ENCODE measurements at places on chromosomes 1 and 21.

DNA sequence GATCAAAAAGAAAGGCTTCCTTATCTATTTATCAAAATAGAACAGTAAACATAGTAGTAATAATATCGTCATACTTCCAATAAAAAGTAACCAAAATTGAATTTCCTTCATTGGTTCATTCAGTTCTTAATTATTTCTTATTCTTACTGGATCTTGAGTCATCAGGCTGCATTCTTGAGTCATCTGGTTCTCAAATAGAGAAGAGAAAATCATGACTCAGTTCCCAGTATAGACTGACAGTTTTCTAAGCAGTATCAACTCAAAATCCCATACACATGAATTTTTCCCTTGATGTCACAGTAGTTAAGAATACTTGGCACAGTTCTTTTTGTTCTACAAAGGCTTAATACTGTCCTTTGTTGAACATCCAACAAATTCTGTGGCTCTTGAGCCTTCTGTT is 626.9 kb upstream of the ADGRL4 start:
- DNase-seq = no peak

- no peak for DNase-seq
Measured at GRCh38 chr1:112997781-112998180, 41.8 kb upstream of the SLC16A1 start.

GRCh38 chr21:42593007-42593814 is 60.2 kb upstream of the PDE9A start:
- DNase-seq = peak; percentile 23

DNA sequence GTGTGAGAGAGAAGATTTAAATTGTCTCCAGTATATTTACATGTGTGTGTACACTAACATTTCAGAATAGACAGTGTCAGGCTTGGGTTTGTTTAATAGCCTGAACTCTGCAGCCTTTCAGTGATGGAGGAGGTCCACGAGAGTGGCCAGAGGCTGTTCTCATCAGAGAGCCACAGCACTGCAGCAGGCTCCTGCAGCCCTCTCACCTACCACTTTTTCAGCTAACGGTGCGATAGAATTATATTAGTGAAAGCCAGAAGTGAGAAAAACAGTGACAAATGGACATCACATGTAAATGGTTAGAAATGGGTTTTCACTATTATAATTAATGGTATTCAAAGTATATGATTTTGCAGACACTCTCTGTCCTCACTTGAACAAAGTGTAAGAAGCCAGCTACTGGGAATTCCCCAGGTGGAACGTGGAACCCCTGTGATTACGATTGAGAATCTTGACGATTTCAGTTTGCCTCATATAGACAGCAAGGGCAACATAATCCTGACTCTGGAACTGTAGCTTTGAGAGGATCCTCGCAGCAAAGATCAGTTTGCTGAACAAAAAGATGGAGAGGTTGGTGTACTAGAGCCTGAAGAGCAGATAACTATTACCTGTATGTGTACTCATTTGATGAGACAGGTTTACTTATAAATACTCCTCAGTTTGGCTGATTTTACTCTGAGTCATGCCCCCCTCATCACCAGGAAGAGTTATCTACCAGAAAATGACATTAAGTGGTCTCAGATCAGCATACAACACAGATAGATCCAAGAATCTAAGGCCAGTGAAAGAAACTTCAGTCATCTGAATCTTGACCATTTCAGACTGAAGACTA is 31.4 kb downstream of the IFI16 start:
- no peak for DNase-seq

DNA sequence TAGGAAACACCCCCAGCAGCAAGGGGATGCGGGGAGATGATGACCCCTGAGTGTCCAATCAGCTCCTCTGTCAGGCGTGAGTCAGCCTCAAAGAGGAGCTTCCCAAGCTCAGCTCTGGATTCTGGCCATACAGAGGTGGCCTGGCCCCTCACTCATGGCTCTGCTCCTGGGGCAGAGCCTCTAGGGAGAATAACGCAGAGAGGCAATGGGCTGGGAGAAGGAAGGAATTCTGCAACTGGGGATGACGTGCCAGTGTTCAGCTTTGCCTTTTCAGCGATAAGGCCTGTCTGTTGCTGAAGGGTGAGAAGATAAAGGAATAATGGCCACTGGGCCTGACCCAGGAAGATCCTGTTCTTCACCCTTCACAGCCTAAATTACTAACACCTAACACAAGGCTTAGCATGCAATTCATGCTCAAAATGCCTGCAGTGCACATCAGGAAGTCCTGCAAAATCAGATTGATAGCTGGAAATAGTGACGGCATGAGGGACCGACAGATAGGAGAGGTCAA is 92.2 kb downstream of the TBX19 start:
- DNase-seq = no peak

DNA sequence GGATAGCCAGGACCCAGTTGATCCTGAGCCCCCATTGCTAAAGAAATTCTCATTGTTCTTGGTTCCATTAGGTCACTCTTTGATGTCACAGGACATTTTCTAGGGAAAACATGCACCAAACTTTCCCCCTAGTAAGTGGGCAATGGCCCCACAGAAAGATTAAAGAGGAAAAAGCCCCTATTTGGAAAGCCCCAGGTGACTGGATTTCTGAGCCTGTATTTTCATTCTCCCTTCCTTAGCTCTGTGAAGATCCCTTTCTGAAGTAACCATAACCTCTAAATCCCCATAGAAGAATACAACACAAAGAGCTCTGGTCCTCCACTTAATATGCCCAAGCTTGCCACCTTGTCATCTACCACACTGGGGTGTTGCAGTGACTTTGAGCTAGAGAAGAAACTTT is 232.3 kb upstream of the FGGY start:
- no peak for DNase-seq

GRCh38 chr21:26140164-26140579 is 30.4 kb downstream of the APP start:
- DNase-seq = peak; percentile 42

DNA sequence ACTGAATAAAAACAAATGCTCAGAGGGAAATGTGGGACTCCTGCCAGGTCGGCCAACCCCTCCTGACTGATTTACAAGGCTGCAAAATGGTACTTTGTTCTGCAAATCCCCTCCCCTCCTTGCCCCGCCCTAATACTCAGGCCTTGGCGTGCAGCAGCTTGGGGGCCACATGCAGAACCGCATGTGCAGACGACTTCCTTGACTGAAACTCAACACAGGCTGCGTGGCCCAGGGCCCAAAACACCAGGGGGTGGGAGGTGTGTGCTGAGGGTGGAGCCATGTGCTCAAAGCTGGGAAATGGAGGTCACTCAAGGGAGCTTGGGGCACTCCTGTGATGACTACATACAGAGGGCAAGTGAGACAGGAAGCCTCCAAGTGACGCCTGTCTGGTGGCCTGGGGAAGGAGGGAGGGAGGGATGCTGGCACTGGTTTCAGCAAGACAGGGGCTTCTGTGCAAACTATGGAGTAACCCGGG is 87.2 kb downstream of the MRPL37 start:
- peak; percentile 86 for DNase-seq

DNA sequence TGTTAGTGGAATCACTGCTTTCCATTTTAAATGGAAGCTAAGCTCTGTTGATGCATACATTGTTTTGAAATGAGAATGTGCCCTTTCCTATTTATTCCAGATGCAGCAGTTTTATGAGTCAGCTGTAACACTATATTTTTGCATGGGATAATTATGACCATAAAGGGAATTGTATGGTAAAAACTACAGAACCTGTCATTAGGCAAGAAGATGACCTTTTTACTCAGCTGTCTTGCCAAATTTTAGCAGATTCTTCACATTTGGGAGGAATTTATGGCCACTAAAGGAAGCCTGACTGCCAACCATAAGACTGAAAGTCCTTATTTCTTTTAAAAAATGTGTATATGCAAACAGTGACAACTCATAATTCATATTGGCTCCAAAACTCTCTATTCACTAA is 356.3 kb upstream of the PRMT6 start:
- no peak for DNase-seq

- DNase-seq = peak; percentile 63
Measured at GRCh38 chr1:11882814-11883538, 24.2 kb upstream of the NPPB start.

DNA sequence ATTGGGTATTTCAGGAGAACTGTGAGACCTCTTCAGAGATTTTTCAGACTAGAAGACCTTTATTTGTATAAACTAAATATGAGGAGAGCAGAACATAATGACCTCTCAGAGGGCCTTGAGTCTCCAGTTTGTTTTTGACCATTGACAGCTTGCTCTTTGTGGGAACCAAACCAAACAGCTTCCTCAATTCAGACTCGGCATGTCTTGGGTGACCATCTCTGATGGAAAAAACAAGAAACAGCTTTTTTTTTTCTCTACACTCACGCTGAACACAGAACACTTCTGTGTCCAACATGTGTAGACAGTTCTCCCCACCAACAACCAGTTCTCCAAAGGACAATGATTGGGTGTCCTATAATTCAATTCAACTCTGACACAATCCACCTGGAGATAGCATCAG is 11.5 kb downstream of the ATP1A4 start:
- DNase-seq = no peak

GRCh38 chr1:63122079-63122478 is 200.3 kb upstream of the FOXD3 start:
- no peak for DNase-seq

DNA sequence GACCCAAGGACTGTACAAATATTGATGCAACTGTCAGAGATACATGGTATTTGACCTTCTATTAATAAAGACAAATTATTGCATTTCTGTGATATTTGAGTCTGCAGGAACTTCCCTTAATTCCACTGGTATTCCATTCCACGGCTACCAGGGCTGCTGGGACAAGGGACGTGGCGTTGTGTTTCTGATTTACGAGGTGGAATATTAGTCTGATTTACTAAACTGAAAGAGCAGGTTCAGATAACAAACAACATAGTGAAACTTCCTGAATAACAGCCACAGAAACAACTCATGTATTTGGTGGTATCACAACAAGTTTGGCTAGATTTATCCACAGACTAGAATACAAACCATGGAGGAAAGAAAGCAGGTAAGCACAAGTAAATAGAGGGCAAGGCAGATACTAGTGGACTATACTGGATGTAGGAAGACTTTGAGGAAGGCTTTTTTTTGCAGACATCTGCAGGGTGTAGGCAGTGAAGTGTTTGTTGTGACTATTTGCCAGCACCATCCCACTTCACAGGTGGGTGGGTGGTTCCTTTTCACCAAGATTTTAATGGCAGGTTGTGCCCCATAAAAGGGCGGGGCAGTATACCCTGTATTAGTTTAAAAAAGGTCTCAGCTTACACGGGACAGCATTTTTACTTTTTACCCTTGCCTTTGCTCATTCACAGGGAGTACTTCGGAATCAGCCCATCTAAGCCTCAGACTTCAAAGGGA is 100.4 kb downstream of the FGGY start:
- no peak for DNase-seq

DNA sequence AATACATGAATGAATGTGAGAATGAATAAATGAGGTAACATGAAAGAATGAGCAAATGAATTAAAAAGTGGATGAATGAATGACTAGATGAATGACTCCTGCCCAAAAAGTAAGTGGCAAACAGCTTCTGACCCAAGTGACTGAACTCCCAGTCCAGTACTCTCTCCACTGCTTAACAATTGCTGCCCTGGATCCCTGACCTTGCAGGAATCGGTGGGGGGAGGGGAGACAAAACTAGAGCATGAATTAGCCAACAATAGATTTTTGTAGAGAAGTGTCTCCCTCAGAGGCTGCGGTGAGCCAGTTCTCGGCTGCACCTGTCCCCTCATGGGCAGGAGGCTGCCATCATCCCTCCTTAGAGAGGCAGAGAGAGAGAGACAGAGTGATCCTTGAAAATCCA is 5.9 kb upstream of the GRIK3 start:
- DNase-seq = peak; percentile 46

DNA sequence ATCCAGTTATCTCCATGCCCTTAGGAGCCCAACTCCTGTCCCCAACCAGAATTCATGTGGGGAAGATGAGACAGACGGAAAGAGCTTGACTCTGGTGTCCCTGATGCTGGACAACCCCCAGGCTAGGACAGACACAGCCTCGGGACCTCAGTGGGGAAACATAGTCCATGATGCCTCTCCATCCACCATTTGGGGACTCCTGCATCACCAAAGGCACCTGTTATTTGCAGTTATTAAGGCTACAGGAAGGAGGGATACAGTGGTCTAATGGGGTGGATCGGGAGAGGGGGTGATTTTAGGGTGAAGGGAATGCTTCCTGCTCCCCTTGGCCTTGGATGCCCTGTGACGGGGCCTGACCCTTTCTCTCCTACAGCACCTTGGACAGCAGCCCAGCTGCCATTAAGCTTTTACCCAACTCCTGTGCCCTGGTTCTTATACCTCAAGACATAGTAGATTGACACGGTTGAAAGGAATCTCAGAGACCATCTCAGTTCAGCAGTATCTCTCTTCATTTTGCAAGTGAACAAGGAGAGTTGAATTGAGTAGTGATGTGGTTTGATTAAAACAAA is 111.6 kb downstream of the MATN1 start:
- DNase-seq = no peak

DNA sequence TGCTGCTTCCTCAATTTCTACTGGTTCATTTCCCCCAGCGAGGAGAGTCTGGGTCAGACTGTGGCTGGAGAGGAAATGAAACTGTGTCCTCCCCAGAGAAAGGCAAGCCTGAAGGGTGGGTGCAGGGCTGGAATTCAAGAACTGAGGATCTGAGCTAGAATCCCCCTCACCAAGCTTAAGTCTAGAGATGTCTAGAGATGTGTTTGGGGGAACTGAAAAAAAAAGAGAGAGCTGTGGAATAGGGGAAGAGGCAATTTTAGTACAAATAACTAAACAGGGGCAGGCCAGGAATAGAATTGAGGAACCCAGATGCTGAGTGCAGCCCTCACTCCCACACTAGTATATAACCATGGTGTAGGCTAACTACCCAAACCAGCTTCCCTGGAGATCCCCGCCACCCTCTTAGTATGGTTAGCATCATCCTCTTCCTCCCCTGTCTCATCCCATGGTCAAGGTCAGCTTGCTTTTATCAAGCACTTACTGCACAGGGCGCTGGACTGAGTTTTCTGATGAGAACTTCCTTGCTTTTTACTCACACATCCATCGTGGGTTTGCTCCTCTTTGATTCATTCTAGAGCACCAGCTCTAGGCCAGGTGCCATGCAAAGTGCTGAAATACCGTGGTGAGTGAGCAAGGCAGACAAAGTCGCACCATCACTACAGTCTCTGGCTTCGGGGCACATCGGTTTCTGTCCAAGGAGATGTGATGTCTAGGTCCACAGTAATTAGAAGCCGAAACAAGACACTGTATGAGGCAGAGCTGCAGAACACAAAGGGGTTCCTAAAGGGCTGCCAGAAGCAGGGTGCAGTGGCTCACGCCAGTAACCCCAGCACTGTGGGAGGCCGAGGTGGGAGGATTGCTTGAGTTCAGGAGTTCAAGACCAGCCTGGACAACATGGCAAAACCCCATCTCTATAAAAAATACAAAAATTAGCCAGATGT is 112.9 kb upstream of the IPO9 start:
- DNase-seq = no peak

GRCh38 chr1:42730002-42730401 is 10.0 kb downstream of the CLDN19 start:
- DNase-seq = no peak

- DNase-seq = no peak
Measured at GRCh38 chr21:43956670-43957035, 55.5 kb upstream of the TRAPPC10 start.

GRCh38 chr1:210132582-210132981 is 100.0 kb upstream of the SERTAD4 start:
- DNase-seq = no peak
